T-helper 22 cell (primary cell): ENCODE measurements at places on chromosomes 3 and 15.

DNA sequence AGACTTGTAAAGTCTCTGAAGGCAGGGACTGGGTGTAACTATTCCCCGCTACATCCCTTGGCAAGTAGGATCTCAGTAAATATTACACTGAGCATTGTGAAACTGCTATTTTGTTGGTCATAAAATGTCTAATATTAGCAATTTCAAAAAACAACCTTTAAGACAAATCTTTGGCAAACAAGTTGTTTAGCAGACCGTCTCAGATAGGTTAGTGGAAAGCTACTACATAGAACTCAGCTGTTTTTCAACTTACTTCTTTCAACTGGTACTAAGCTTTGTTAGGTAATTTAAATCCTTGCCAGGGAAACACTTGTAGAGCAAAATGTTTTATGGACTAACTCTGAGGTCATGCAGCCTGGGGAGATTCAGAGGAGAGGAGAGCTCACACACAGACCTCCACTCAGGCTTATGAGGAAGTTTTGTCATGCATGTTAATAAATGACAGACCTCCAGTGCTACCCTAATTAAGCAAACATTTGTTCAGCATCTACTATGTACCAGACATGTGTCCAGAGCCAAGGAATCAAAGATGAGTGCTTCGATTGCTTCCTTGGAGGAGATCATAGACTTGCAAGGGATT, 61.6 kb upstream of the STAC start:
- DNase-seq, result no peak

GRCh38 chr3:115713284-115713683, 90.0 kb downstream of the GAP43 start:
- no peak for DNase-seq

- DNase-seq, result no peak
These were observed 487.1 kb upstream of the CBLB start for GRCh38 chr3:106355873-106356272.

DNA sequence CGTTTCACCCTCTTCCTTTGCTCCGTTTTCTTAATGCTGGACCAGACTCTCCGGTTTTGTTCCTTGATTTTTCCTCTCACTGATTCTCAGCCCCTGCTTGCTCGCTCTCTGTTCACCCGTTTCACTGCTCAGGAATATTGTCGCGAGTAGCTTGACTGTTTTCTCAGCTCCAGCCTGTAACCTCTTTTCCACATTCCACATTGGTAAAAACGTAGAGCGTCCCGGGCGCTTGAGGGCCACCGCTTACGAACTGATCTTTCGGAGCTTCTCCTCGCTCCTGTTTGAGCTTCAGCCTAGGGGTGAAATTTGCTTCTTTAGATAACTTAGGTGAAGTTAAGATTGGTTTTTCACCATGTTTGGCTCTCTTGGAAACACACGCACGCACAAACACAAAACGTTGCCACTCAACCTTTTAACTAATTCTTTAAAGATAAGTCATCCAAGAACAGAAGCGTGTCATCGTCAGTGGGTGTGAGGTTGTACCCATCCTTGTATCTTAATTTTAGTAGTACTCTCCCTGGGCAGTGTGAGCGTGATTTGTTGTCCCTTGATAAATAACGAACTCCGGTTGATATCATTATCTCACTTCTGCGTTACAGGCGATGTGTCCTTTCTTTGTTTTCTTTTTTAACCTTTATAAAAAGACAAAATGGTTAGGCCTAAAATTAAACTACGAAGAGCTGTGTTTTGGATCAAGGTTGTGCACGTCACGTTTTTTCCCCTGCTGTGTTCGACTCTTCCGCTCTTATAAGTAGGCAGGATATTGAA, 1.0 kb downstream of the PAK2 start:
- DNase-seq, result no peak

GRCh38 chr3:186798239-186798874, 7.9 kb downstream of the RFC4 start:
- DNase-seq, result no peak

DNA sequence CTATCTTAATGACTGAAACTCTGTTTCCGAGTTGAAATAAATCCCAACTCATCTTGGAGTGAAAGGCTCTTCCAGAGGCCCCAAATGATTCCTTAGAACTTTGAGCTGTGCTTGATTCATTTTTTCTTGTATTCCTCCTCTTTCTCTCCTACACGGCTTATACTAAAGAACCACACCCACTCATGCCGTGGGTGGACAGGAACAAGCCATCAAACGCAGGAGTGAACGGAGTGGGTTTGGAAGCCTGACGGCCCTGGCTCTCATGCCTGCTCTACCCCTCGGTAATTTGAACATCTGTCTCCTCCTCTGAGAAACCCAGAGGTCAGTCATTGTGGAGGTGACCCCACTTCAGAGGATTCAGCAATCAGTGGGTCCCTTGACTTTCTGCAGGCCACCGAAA, 236.5 kb downstream of the AGBL1 start:
- no peak for DNase-seq

GRCh38 chr3:119333773-119334509, 39.8 kb downstream of the ARHGAP31 start:
- no peak for DNase-seq

DNA sequence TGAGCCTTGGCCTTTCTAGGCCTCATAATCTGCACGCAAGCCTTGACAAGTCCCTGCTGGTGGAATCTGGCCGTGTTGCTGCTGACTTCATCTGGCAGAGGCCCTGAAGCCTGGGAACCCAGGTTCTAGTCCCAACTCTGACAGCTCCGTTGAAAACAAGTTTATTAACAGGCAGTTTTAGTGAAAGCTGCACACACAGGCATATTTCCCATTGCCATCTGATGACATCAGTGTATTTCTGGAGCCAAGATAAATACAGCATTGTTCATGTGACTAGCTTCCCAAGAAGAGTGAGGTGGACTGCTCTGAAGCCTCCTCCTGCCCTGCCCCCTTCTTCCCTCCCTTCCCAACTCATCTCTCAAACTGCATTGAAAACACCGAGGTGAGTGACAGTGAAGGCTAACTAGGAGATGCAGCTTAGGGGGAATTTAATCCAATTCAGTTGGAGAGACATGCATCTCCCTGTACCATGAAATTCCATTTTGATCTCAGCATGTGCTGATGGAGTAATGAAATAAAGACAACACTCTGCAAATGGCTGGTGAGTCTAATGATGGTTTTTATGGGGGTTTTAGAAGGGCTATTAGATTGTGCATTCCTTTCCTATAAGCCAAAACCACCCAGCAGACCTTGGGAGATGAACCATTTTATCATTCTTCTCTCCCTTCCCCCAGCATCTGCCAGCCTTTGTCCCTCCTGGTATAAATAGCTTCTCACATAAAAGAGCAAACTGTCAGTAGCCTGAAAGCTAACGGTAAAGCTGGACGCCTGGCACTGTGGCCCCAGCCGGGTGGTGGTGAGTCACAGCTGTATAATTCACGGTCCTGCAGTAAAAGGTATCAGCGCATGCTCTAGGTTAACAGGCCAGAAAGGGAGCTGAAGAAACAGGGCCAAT, 38.0 kb downstream of the PRICKLE2 start:
- no peak for DNase-seq

DNA sequence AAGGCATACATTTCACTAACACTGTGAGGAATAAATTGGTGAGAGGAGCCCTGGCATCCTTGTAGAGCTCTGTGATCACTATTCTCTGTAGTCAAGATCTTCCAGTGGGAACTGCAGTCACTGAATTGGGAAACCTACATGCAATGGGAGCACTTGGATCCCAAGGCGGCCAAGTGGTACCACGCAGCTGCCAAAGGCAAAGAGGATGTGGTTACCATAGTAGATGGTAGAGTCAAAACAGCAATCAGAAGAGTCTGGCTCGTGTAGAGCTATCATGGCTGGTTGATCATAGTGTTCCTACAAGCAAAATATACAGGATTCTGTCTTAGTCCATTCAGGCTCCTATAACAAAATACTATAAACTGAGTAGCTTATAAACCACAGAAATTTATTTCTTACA, 849.7 kb downstream of the ROBO2 start:
- DNase-seq, result no peak

GRCh38 chr15:60392601-60392985, 5.2 kb downstream of the ANXA2 start:
- peak; percentile 23 for DNase-seq

DNA sequence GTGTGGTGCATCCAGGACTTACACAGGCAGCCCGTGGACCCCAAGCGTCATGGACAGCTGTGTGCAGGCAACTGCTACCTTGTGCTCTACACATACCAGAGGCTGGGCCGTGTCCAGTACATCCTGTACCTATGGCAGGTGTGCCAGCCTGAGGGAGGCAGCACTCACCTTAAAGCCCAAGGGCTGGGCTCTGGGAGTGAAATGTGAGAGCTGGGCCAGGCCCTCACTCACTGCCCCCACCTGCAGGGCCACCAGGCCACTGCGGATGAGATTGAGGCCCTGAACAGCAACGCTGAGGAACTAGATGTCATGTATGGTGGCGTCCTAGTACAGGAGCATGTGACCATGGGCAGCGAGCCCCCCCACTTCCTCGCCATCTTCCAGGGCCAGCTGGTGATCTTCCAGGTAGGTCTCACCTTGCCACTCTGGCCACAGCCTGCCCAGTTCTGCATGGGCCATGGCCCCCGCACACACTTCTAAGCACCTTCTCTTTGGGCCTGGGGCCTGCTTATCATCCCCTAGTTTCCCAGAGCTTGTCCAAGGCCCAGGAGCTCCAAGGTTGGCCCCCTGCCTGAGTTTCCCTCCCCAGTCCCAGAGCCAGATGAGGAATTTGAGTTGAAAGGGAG, 11.0 kb downstream of the VILL start:
- DNase-seq, result no peak

GRCh38 chr3:188380252-188380651, 226.3 kb downstream of the LPP start:
- DNase-seq, result no peak

GRCh38 chr3:154152741-154153140, 31.6 kb downstream of the ARHGEF26 start:
- no peak for DNase-seq

- DNase-seq, result no peak
These were observed 187.9 kb downstream of the AKAP13 start for GRCh38 chr15:85568261-85568808.

- DNase-seq, result no peak
These were observed 71.0 kb upstream of the STRIT1 start for GRCh38 chr3:155364492-155364891.

DNA sequence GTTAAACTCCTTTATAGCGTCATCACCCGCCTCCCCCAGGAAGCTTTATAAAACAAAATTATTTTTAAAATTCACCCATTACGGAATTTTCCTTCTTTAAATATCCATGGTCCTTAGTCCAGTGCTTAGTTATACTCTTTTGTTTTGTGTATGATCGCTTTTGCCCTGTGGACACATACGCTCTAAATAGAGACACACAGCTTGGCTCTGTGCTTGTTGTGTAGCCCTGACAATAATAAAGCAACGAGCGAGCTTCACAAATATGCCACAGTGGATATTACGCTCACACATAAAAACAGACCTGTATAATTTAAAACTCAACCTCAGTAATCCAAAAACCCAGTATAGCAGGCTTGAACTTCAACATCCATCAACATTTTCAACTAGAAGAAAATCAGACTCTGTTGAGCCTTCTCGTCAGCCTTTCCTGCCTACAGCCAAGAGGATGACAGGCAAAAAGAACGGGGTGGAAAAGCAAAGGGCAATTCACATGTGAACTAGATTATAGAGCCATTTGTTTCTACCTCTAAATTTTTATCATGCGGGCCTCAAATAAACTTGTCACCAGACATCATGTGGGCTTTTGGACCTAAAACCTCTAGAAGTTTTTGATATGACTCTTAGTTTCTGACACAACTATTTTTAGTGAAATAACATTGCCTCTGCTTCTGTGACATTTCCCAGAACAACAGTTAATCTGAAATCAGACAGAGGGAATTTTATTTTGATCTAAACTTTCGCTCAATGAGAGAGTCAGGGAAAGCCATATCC, 89.6 kb upstream of the THBS1 start:
- no peak for DNase-seq

GRCh38 chr15:64355348-64355943, 527 bp downstream of the CSNK1G1 start:
- DNase-seq, result no peak

- no peak for DNase-seq
These were observed 71.1 kb upstream of the GATM start for GRCh38 chr15:45449395-45449794.

- DNase-seq, result no peak
These were observed 82.8 kb downstream of the RYR3 start for GRCh38 chr15:33393546-33393945.

DNA sequence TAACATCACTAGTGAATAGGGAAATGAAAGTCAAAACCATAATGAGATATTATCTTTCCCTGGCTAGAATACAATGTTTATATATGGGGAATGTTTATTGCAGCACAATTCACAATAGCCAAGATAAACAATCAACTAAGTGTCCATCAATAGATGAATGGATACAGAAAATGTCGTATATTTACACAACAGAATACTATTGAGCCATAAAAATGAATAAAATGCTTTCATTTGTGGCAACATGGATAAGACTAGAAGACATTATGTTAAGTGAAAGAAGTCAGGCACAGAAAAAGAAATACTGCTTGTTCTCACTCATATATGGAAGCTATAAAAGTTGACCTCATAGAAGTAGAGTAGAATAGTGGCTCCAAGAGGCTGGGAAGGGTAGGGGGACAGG, 65.2 kb downstream of the SLC9C1 start:
- no peak for DNase-seq

GRCh38 chr15:67307156-67307555, 52.6 kb downstream of the IQCH start:
- DNase-seq, result no peak

DNA sequence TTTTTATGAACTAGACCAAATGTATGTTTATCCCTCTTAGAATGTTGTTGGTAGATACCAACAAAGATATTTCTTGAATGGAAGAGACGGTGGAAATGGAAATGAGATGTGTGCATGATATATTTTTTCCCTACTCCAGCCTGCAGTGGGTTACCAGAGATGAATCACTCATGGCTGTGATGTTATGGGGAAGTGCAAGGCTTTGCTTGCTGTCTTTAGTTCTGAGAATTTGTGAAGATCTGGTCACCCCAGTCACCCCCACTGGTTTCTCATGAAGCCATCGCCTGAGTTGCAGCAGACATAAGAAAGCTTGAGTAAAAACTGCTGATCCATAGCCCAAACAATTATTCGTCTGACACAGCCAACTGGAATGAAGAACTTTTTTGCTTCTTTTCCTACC, 78.1 kb upstream of the EOMES start:
- DNase-seq, result no peak
